ENCODE measurements at places on chromosomes 2 and 18.

- DNase-seq = peak; percentile 26
These were observed 376.1 kb downstream of the IRS1 start for GRCh38 chr2:226423498-226423960.

DNA sequence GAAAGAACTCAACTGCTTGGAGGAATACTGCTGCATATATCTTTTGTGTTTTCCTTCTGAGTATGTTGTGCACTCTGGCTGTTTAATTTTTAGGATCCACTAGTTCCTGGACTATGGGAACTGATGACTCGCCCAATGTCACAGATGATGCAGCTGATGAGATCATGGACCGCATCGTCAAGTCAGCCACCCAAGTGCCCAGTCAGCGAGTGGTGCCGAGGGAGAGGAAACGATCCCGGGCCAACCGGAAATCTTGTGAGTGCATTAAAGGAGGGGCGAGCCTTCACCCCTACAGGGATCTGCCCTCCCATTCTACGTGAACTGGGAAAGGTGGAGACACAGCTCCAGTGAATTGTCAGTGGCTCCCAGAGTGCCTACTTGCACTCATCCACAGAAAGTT is 59.6 kb downstream of the TPGS2 start:
- no peak for DNase-seq

DNA sequence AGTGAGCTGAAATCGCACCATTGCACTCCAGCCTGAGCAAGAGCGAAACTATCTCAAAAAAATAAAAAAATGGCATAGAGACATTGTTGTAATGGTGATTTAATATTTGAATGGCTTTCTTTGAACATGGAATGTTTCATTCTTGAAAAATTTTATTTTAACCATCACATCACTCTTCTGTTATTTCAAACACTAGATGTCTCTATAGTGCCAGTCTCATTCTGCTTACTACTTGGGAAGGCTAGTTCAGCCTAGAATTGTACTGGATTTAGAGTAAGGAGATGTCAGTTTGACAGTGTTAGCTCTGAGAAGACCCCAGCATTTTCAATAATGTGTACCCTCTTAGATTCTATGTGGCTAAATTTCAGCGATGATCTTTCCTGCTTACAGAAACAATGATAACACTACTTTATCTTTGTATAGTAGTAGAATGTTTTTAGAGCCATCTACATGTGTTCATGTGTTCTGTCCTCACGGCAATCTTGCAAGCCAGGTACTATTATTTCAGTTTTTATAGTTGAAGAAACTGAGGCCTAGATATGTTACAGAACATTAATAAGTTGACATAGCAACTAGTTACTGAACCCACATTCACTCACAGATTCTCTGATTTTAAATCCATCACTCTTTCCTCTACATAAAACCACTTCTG is 142.9 kb upstream of the ZSWIM2 start:
- no peak for DNase-seq

DNA sequence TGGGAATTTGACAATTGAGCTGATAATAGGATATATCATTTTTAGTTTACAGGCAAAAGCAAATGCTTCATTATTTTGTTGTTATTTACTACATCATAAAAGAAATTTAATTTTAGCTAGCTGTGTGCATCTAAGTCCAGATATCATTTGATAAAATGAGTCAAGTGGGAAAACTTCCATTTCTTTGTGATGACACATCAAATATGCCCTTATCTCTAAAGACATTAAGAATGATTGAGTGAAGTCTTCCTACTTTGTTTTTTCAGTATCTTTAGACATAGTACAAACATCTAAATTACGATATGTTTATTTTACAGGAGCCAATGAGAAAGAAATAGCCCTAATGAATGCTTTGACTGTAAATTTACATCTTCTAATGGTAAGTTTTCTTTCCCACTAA is 77.0 kb downstream of the KYNU start:
- no peak for DNase-seq

GRCh38 chr2:109188496-109188890 is 59.5 kb downstream of the SH3RF3 start:
- DNase-seq = no peak

GRCh38 chr2:128578406-128579390 is 260.0 kb upstream of the HS6ST1 start:
- DNase-seq = no peak

GRCh38 chr2:33021542-33022227 is 74.9 kb downstream of the LTBP1 start:
- no peak for DNase-seq

DNA sequence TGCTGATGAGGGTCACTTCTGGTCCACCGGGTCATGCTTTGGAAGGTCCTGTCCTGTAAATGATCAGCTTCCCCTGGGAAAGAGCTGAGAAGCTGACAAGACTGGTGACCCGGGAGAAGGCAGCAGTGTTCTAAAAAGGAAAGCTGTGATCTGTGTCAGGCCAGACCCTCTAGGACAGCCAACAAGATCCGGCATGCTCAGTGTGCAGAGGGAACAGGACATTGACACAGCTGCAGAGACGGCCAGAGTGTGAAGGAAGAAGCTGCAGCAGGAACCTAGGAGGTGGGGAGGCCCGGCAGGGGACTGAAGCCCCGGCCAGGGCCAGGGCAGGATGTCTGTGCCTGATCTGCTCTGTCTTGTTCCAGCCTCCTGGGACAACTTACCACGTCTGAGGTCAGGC is 372.7 kb upstream of the ID2 start:
- DNase-seq = no peak

GRCh38 chr2:214995926-214996670 is 142.3 kb downstream of the ABCA12 start:
- no peak for DNase-seq

- DNase-seq = no peak
These were observed 7.3 kb upstream of the LMAN2L start for GRCh38 chr2:96747061-96747617.

- DNase-seq = no peak
These were observed 67.5 kb upstream of the CD226 start for GRCh38 chr18:70015127-70015526.

DNA sequence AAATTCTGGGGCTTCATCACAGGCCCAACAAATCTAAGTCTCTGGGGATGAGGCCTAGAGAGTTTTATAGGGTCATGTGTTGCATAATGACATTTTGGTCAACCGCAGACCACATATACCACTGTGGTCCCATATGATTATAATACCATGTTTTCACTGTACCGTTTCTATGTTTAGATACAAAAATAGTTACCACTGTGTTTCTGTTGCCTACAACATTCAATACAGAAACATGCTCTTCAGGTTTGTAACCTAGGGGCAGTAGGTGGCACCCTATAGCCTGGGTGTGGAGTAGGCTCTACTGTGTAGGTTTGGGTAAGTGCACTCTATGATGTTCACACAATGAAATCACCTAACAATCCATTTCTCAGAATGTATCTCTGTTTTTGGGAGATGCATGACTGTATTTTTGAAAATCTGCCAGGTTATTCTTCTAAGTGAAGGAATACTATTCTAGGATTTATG is 485.2 kb downstream of the PTPRM start:
- no peak for DNase-seq

DNA sequence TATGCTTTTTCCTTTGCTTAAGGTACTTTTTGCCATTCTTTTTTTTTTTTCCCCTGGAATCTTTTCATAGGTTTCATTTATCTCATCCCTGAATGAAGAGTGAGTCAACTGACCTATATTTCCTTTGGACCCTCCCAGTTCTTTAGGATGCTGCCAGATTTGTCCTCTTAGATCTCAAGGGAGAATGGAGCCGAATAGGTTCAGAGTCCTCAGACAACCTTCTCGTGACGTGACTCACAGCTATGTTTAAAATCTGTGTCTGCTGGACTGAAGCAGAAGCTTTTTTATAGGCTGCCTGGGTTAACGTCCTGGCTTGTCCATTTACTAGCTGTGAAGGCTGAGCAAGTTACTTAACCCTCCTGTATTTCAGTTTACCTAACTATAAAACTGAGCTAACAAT is 358.6 kb downstream of the DLGAP1 start:
- DNase-seq = no peak

- no peak for DNase-seq
These were observed 750 bp downstream of the STRADB start for GRCh38 chr2:201452058-201452921.

- no peak for DNase-seq
These were observed at the start of gene CNDP1 for GRCh38 chr18:74534150-74534969. Gene CNDP1 (plus strand): TSS chr18:74534500. CDS start chr18:74534668, 168 bp downstream.

- no peak for DNase-seq
These were observed 33.8 kb upstream of the CYP1B1 start for GRCh38 chr2:38109732-38110181.

DNA sequence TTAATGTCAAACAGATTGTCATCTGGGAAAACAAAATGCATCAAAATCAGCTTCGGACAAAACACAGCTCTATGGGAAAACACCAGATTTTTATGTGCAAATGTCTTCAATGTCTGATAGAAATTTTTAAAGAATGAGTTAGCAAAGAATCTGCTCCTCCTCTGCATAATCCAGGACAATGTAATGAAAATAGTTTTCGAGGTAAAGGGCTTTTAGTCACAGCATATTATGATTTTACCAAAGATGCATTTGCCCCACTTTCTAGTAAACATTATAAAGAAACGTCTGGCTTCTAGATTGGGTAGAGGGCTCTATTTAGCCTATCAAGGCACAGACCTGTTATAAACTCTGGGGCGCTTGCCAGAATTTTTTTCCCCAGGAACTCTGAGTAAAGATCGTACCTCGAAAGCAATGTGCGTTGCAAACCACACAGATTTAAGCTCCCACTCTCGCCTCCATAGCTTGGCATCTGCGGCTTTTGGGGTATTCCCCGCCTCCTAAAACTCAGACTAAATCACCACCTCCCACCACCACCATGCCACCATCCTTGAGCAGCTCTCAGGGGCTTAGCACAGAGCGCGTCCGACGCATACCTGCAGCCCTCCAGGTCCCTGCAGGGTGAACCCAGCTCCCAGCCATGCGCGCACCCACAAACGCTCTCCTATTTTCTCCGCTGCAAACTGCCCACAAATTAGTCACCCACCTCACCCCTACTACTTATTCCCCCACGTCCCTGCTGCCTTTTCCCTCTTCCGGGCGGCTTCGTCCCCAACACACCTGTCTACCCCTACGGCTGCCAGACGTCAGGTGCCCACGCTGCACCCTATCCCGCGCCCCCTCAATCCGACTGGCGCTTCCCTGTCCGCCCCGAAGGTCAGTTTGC is 829 bp downstream of the ACVR1C start:
- peak; percentile 17 for DNase-seq

GRCh38 chr18:34840256-34840826 is 130.2 kb downstream of the DTNA start:
- DNase-seq = no peak

DNA sequence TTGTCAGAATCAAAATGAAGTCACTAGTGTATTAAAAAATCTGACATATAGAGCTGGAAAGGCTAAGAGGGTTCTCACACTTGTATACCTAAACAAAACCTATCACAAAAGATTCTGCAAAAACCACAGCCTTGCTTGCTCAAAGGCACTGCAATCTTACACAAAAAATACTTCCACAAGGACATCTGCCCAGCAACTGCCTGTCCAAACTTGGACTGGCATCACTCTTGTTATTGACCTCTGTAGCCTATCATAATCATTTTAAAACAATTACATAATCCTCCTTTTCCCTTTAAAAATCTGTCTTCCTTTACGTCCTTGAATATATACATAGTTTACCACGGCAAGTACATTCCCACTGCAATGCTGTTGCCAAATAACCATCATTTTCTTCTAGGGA is 19.9 kb downstream of the CHMP3 start:
- no peak for DNase-seq

DNA sequence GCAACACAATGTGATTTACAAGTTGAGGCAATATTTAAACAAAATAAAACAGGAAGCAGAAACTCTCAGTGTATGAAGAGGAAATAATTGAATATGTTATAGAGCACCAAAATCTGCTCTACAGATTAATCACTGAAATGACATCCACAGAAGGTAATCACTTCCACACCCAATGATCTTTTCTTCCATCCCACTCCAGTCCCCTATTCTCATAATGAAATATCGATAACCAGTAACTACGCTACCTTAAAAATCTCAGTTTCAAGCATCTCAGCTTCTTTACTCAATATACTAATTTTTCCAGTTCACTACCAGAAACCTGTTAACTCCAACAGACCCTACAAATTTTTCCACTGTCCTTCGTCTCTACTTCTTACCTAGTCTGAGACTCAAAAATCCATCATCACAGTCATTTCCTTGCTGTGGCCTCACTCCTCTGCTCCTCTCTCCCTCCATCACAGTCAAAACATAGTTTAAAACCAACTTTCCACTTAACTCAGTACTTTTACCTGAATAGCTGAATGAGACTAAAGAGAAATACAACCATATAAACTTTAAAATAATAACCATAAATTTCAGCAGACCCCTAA is 67.1 kb downstream of the MEMO1 start:
- DNase-seq = no peak

GRCh38 chr2:65495251-65495877 is 63.0 kb upstream of the SPRED2 start:
- no peak for DNase-seq

- no peak for DNase-seq
These were observed 50.9 kb upstream of the AFF3 start for GRCh38 chr2:100193291-100193710.

- no peak for DNase-seq
These were observed 247.5 kb downstream of the MREG start for GRCh38 chr2:215765729-215766360.

GRCh38 chr2:12960671-12961070 is 243.9 kb downstream of the TRIB2 start:
- DNase-seq = no peak

DNA sequence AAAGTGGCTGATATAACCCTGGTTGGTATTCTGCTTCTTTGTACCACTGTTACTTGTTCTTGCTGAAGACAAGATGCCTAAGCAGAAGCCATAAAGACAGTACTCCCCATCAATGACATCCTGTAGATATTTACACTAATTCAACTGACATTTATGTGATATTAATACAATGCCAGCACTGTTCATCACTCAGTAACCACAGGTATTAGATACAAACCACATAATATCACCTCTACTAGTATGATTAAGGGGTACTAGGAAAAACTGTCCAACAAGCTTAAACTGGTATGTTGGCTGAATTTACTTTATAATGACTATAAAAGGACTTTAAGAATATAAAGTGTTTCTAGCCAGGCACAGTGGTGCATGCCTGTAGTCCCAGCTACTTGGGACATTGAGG is 65.8 kb downstream of the RTN4 start:
- no peak for DNase-seq

DNA sequence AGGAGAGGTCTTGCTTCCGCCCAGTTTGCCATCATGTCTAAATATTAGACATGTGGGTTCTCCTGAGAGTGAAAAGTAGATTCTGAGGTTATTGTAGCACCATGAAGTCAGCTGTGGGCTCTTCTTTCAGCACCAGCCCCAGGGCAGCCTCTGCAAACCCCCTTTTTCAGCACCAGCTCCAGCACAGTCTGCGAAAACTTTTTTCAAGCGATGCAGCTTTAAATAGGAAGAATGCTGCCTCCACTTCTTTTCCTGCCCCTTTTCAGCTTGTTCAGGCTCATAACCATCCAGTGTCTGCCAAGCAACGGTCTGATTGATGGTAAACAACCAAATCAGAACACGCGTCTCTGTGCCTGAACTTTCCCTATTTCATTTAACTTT is at the start of gene COL5A2:
Gene COL5A2, minus strand, starts transcription at position 192 of the 381 bp plus-strand sequence. Its CDS starts 157 bp downstream, at position 35.
- no peak for DNase-seq

All from activated gamma-delta T cell treated with Interleukin-2 at 50 U/mL for 16 hours (primary cell).